ENCODE measurements at places on chromosomes 13 and 19. TPM values are rescaled to one million over a fixed set of nuclear protein-coding genes. Genes with fewer than 3 reads are reported as not detected.

DNA sequence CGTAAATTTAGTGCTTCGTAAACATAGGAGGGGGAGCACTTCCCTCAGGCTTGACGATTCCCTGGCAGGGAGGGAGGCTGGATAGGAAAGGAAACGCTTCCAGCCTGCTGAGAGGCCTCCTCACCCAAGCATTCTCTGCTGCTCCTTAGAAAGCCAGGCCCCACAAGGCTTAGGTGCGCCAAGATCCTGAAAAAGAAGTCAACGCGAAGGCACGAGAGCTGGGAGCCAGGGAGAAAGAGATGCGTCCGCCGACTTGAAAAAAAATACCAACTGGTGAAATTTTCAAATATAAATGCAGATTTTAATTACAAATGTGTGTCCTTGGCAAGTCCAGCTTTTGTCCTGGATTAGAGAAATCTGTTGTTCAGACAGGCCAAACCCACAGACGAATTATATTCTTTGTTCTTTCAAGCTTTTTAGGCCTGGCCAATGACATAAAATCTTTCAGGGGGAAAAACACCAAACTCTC is 64.0 kb downstream of the ALOX5AP start:
- no peak for DNase-seq

GRCh38 chr19:42165146-42165545 is 32.9 kb upstream of the POU2F2 start:
- no peak for DNase-seq

GRCh38 chr13:112067116-112067741 is at the start of gene SOX1:
TSS of gene SOX1 (plus strand) at chr13:112067149. CDS start at chr13:112067659, 510 bp downstream.
- DNase-seq = no peak

GRCh38 chr13:111663953-111664421 is 343.5 kb downstream of the TEX29 start:
- no peak for DNase-seq

- DNase-seq = no peak
Observed at GRCh38 chr19:18769989-18770528, 21.0 kb downstream of the COMP start.

The ZNF99 gene
- 0.07 TPM for total RNA-seq

The NLRP4 gene
- total RNA-seq = 0.31 TPM

Data from activated B cell treated with CpG ODN at 0.5 μM for 24 hours (primary cell).